ENCODE measurements at places on chromosomes 5 and 9.

DNA sequence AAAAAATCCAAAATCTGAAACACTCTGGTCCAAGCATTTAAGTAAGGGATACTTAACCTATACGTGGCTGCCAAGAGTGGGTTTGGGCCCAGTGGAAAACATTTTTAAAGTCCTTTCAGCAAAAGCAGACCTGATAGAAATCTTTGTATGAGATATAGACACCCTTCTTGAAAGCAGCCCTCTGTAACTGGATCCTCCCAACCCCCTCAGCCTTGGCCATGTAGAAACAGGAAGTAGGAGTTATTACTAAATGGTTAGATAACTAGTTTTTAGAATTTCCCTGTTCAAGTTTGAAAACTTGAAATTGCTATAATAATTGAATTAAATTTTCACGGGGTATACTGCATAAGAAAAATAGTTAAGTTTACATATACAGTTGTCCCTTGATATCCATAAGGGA is 111.3 kb upstream of the PCA3 start:
- peak; percentile 37 for DNase-seq

GRCh38 chr5:151740958-151741373 is 17.5 kb downstream of the ATOX1 start:
- peak; percentile 81 for DNase-seq

DNA sequence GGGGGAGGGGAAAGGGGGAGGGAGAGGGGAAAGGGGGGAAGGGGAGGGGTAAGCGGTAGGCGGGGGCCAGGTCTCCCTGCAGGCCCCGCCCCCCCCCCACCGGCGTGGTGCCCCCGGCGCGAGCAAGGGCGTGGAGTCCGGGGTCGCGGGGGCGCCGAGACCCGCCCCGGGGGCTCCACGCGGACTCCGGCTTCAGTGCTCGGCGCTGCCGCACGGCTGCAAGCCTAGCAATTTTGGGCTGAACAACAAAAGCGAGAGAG is 10.8 kb downstream of the C9orf50 start:
- DNase-seq: no peak

- no peak for DNase-seq
These were observed 51.9 kb upstream of the NMUR2 start for GRCh38 chr5:152456815-152457443.

DNA sequence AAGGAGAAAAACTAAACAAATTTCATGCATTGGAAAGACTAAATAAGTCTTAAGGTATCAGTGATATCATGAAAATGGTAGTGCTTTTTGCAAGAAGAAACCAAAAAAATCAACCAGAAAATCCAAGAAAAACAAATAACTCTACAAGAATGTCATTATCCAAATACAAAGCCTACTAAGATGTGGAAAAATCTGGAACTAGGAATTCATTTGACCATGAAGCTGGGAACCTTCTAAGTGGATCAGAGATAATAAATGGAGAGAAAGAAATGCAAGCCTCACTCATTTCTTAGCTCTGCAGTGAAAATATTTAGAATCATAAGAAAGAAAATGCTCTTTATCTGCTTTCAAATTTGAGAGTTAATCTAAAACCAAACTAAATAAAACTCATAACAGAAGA is 51.3 kb downstream of the RASEF start:
- peak; percentile 72 for DNase-seq

- no peak for DNase-seq
These were observed 46.1 kb downstream of the PRUNE2 start for GRCh38 chr9:76859860-76860259.

- no peak for DNase-seq
These were observed 66.4 kb downstream of the PTCH1 start for GRCh38 chr9:95450171-95451064.

- DNase-seq: no peak
These were observed 50.0 kb upstream of the ORM1 start for GRCh38 chr9:114272739-114273431.

- DNase-seq: peak; percentile 13
These were observed 52.1 kb downstream of the IL31RA start for GRCh38 chr5:55903121-55903701.

Data from IMR-90 (cell line).